ENCODE measurements at places on chromosomes 2 and 18.
A peak's percentile ranks its signal among the peaks of the same experiment; 100 is the strongest.

- no peak for DNase-seq
Measured at GRCh38 chr2:218981881-218982585, 3.0 kb downstream of the FEV start.

DNA sequence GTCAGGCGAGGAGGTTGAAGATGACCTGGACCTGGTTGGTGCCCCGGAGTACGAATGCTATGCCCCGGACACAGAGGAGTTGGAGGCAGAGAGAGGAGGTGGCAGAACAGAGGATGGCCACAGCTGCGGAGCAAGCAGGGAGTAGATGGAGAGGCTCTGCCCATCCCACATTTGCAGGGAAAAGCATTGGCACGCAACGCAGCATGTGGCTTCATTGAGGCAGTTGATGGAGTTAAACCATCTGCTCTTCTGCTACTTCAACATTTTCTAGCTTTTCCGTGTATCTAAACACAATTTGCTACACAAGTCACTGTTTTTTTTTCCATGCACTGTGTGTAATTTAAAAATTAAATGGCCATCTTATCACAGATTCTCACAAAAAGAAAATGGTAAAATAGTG is 11.8 kb downstream of the RBFA start:
- no peak for DNase-seq

- no peak for DNase-seq
Measured at GRCh38 chr18:62928326-62928725, 213.0 kb downstream of the PHLPP1 start.

DNA sequence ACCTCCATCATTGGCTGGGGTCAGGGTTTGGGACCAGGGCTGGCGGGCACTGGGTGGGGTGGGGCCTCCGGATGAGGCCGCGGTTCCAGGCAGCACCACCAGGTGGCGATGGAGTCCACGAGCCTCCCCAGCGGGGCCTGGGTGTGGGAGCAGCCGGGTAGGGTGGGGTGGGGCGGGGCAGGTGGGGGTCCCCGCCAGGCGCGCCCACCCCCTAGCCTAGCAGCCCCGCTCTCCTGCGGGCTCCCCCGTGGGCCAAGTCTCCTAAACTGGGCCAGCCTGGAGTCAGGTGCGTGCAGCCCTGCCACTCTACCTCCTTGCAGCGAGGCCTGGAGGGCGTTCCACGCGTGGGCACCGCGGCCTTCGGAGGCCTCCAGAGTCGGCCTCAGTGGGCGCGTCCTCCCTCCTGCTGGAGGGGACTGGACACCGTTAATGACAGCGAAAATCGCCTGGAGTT is 187.5 kb downstream of the TWIST2 start:
- peak; percentile 51 for DNase-seq

GRCh38 chr2:112787729-112788393 is 3.6 kb upstream of the IL1A start:
- DNase-seq: no peak

DNA sequence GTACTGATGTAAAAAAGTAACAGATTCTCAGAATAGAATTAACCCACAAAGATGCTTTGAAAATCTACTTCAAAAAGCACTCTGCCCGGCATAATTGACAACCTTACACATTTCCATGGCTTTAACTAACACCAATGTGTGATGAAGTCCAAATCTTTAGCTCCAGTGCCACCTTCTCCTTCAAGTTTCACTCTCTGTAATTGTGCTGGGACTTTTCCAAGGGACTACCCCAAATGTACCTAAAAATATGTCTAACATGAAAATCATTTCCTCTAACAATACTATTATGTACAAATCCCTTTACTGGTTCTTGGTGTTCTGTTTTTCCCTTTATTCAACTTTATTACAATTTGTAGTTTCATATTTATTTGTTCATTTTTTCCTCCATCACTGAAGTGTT is 20.6 kb upstream of the UBE2E3 start:
- DNase-seq: no peak

GRCh38 chr2:209762563-209762962 is 9.1 kb upstream of the UNC80 start:
- DNase-seq: no peak

DNA sequence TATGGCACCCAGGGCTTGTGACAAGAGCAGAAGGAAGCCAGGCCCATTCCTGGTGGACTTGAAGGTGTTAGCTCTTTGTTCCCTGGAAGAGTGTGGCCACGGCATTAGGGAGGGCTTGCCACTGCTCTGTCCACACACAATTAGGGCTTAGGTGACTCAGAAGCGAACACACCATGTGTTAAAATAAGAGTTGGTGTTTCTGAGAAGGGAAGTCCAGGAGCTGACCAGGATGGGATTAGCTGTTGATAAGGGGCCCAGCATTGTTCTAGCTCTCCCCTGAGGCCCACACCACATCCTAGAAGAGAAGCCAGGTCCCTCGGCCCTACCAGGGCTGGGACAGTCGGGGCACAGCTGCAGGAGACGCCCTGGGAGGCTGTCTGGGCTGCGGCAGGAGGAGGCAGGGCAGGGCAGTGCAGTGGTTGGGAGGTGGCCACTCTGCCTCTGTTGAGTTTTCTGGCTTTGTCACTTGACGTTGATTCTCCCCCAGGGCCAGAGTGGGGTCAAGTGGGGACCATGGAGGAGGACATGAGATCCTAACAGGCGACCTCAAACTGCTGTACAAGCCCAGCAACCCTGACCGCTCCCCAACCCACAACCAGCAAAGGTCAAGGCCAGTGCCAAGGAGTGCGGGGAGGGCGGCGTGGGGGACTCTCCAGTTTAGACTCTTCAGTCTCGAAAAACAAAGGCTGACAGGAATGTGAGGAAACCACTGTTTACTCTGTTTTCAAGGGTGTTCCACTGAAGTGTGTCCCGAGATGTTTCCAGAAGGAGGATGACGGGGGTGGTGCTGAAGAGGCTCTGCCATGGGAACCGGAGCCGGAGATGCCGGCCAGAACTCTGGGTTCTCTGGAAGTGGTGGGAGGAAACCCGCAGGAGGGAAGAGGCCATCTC is 16.8 kb downstream of the GNLY start:
- DNase-seq: no peak

GRCh38 chr18:51614967-51615571 is 417.6 kb upstream of the MEX3C start:
- no peak for DNase-seq

DNA sequence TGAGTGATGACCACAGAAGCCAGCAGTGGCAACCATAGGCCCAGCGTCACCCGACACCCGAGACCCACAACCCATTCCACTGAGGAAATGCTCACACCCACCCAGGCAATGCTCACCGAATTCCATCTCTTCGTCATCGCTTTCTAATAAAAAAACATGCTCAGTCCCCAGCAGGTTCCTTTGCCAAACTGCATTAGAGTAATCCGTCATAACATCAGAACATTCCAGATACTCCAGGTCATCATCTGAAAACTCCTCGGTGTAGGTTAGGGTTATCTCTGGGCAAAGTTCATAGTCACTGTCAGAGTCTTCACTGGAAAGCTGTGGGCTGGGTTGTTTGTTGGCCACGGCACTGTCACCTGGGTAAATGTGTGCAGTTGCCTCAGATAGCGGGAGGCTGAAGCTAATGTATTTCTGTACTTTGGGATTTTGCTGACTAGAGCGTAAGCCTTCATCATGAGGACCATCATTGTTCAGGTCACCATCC is 49.3 kb downstream of the ALPK2 start:
- no peak for DNase-seq

GRCh38 chr2:239911641-239912071 is 113.5 kb downstream of the NDUFA10 start:
- DNase-seq: no peak

DNA sequence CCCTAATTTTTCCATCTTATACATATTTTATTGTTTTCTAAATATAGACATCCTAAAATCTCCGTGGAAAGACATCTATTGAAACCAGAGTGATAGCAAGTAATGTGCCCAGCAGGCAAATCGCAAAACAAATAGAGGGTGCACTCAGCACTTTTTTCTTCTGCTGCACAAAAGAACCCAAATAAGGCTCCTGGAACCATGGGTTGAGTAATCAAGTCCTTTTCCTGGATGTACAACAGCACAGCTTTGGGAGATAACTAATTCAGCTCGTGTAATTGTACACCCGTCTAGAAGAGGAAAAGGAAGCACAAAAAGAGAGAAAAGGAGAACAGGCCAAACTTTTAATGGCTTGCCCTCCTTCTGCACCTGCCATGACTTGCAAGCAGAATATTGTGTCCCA is 126.9 kb upstream of the TLK1 start:
- DNase-seq: no peak

- no peak for DNase-seq
Measured at GRCh38 chr18:5770176-5770575, 125.1 kb downstream of the TMEM200C start.

DNA sequence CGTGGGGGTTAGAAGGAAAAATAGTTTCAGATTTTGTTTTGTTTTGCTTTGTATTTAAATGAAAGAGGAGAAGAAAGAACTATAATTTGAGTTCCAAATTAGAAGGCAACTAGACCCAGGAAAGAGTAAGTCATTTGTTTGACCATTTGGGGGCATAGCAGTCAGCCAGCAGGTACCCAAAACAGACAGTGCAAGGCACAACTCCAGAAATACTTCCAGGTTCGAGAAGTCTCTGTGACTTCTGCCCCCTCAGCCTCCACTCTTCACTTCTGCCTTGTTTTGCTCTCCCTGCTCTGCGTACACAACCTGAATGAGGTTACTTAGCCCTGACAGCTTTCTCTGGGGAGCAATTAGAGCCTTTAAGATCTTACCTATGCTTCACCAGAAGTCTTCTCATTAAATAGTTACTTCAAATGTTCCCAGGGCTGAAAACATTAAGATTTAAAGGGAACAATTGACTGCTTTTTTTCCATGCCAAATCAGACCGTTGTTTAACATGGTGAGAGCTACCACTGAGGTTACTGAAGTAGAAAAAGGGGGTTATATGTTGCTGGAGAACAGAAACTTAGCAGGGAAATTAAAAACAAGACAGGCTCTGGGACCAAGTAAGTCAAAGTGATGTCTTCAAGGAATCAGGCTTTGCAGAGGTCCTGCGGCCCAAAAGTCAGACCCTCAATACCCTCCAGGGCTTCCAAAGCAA is 216.9 kb downstream of the BCL11A start:
- DNase-seq: no peak

DNA sequence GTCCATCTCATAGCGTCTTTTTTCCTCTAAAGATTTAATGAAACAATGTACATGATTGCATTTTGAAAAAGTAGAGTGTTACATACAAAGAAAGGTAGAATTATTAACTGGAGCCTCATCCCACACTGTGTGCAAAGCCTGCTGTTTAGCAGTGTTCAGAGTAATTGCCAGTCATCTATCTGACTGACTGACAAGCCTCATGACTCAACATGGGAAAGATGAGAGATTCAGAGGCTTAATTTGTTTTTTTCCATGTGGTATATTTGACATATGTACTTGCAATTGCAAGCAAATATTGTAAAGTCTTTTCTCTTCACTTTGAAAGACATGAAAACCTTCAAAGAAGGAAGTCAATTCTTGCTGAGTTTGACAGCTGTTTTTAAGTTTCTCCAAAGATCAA is 14.7 kb downstream of the PCARE start:
- DNase-seq: no peak

GRCh38 chr2:9844036-9844483 is 786 bp downstream of the TAF1B start:
- DNase-seq: no peak

GRCh38 chr2:201414099-201415023 is 36.9 kb downstream of the TRAK2 start:
- no peak for DNase-seq
